ENCODE measurements at places on chromosomes 11 and 22.

DNA sequence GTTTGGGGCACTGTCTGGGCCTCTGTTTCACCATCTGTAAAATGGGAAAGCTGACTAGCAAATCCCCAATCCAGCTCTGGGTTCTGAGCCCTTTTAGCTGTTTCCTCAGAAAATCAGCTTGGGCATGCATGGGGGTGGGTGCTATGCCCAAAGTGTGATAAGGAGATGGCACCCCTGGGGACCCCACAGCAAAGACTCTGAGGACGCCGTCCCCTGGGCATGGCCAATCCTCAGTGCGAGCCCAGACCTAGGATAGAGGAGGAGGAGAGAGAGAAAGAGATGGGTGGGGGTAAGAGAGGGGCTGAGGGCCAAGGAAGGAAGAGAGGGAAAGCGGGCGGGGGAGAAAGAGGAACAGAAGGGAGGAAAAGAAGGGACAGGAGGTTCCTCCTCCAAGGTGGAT is 31.8 kb downstream of the TPBGL start:
- DNase-seq: no peak

- peak; percentile 97 for DNase-seq
Measured at GRCh38 chr22:36481393-36482168, at the start of gene TXN2. TSS of gene TXN2 (minus strand) at chr22:36481640. CDS start at chr22:36480837, 803 bp downstream.

DNA sequence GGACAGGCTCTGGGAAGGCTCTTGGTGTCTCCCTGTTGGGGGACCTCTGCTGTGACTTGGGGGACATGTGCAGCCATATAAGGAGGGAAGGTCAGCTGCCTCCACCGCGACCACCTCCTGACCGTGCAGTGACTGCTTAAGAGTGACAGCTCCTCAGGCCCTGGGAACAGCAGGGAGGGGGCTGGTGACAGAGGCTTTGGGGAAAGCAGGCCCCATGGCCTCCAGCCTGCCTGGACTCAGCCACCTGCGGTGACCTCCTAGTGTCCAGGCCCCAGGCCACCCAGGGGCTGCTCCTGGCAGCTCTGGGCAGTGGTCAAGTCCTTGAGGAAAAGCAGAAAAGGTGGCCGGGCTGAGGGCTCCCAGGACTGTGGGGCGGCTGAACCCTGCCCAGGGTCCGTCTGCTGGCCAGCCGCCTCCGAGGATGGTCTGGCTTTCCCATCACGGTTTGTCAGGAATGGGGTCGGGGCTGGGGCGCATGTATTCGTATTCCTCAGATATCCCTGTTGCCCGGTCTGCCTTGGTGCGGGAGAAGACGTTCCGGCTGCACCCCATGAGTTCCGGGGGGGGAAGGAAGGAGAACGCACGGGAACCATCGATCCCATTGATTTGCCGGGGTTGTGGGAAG is 96.8 kb downstream of the WNT7B start:
- no peak for DNase-seq

- DNase-seq: no peak
Measured at GRCh38 chr11:95252586-95252985, 21.6 kb upstream of the SESN3 start.

DNA sequence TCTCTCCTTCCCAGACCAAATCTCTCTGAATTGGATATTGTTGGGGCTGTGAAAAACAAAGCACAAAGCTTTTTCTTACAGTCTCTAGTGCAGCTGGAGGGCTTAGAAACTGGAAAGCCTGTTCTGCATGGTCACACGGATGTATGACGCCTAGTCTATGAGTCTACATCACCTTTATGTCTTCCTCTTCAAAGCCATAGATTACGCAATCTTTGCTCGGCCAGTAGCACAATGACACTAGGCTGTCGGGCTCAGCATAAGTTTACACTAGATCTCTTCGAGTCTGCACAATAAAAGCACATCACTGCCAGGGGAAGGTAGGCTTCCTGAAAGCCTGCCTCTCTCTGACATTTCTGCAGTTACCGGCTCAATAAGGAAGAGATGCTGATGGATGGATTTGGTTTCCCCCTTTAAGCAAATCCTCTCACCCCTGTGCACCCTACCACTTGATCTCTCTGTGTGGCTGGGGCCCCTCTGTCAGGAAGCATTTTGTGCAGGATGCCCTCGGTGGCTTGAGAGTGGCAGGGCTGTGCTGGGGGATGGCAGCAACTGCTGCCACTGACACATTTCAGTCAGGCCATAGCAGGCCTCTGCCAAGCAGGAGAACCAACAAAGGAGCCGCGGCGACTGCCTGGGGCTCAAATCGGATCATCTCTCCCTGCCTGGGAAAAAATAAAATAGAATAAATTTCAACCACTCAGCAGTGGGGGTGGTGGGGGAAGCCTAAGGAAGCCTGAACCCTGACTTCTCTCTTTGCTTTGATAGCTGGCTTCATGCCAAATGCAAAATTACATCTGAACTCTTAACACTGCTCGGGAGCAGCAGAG is 1272.8 kb downstream of the LRRC4C start:
- no peak for DNase-seq

DNA sequence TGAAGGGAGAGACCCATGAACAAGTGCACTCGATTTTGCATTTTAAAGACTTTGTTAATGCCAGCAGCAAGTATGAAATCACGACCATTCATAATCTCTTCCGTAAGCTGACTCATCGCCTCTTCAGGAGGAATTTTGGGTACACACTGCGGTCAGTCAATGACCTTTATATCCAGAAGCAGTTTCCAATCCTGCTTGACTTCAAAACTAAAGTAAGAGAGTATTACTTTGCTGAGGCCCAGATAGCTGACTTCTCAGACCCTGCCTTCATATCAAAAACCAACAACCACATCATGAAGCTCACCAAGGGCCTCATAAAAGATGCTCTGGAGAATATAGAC is 5.9 kb downstream of the SERPIND1 start:
- no peak for DNase-seq

All from CD4-positive, alpha-beta memory T cell (primary cell).